Substantia nigra (tissue), 51 donors: ENCODE measurements at places on chromosomes 3 and 15.

GRCh38 chr3:115363071-115363470 is 216.0 kb upstream of the ZBTB20 start:
- DNase-seq, result no peak

GRCh38 chr3:4426782-4427344 is 40.2 kb downstream of the SUMF1 start:
- DNase-seq, result no peak

DNA sequence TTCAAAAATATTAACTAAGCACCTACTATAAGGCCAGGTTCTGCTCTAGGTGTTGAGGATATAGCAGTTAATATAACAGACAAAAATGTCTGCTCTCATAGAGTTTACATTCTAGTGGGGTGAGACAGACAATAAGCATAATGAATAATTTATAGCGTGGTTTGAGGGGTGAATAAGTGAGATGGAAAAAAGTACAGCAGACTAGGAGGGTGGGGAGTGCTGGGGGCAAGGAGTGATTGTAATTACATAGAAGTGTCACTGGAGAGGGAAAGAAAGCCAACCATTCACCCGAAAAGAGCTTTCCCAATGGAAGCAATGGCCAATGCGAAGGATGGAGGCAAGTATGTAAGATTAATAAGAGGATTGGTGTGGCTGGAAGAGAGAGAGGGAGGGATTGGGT is 552.9 kb upstream of the KCNMB2 start:
- DNase-seq, result no peak

GRCh38 chr3:65806600-65806999 is 232.1 kb downstream of the MAGI1 start:
- no peak for DNase-seq

DNA sequence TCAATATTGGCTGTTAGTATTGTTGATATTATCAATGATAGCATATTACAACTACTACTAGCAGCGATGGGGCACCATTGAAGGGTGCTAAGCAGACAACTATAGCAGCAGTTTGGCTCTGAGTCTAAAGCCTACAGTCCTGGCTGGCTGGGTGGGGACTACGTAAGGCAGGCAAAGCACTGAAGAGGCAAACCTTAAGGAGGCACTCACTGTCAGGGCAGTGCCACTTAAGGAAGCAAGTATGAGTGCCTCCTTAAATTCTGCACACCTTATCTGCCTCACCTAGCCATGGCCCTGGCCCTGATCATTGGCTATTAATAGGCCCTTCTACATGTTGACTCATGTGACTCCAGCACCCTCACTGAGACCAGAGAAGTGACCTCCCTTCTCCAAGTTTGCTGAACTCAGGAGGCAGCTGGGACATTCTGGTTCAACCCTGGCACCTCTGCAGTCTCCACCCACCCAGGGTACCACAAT is 20.6 kb downstream of the CDCP1 start:
- DNase-seq, result no peak

DNA sequence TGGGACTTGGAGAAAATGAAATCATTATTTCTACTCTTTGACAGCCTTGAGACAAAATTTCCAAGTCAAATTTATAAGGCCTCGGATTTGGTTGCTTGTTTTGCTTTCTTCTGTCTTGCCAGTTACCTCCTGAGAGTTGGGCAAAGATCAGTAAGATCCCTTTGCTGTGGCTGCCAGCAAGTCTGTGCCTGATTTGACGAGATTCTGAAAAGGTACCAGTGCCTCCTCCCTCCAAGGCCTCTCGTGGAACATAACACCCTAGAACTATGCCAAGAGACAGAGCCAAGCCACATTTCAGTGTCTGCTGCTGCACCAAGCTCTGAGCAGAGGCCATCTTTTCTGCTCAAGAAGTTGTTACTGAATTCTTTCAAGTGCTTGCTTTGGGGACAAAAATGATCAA is 61.0 kb downstream of the GTPBP8 start:
- no peak for DNase-seq

DNA sequence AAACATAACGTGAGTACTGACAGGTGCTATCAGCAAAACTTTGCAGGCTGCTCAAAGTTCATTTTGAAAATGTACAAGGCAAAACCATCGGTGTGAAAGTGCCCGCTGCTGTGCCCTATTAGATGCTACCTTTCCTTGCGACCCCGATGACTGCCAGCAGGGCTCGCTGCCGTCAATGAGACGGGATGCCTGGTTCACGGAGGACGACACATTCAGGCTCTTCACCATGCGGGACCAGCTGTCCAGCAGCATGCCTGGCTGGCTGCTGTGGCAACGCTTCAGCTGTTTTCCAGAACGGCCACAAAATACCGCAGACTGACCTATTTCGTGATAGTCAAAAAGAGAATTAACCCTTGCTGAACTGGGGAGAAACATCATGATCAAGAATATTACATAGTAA is 92.7 kb upstream of the OCA2 start:
- DNase-seq, result peak; percentile 62
